Left forelimb (tissue), 1 donor: ENCODE measurements at places on chromosomes 1 and 21.

DNA sequence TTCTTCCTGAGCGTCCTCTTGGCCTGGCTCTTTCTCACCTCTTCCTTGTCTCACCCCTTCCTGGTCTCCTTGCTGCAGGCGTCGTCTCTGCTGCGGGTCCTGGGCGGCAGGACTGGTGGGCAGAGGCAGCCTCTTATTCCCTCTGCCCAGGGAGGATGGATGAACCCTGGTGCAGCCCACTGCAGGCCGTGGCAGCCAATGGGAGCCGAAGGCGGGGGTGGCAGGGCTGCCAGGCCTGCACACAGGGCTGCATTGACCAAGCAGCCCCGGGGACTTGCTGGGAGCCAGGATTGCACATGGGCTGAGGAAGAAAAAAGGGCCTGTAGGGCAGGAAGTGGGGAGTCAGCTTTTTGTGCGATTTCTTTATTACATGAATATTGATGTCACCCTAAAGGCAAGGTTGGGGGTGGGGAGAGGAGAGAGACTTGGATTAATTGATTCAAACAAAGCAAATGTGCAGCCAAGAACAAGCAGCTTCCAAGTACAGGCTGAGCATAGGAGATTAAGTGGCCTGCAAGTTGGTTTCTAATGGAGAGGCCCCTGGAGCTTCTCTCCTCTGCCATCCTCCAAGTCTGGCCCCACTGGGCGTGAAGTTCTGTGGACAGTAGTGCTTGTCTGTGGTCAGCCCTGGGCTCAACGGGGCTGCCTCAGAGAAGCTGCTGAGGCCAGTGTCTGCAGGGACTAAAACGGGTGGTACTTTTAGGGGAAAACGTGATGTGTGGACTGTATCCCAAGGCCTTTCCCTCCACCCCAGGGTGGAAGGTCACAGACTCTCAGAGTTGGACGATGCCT is at the start of gene S100B:
S100B (minus strand) TSS at position 108 of the 792 bp plus-strand sequence. CDS start 2,667 bp downstream, outside the sequence.
- no peak for DNase-seq

DNA sequence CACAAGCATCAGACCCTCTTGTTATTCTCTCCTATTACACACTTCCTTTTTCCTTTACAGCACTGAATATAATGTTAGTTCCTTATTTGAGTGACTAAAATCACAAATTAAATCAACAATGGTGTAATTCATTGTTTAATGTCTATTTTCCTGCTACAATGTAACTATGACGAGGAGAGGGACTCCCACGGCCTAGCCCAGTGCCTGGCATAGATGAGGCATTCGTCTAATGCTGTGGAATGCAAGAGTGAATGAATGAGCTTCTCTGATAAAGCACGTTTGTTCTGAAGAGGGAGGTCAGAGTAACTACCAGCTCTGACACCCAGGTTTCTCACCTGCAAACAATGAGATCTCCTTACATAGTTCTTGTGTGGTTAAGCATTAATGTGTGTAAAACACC is 479.4 kb downstream of the OMA1 start:
- DNase-seq: no peak

DNA sequence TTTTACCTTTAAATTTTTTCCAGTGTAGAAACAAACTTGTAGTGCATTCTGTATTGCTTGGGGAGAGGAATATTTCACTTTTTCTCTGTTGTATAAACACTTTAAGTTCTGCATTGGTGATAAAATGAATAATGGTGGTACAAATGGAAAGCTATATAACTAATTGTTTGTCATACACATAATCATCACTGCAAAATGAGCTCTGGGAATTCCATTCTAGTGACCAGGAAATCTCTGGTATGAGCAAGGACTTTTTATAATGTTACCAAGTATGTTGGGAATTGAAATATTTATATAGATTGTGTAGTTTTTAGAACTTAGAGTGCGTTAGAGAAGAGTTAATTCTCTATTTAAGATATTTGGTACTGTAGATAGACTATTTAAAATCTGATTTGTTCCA is 5.0 kb upstream of the FMN2 start:
- no peak for DNase-seq

- DNase-seq: no peak
These were observed 98.3 kb upstream of the MAGI3 start for GRCh38 chr1:113291777-113292602.

- no peak for DNase-seq
These were observed 189.0 kb upstream of the ZRANB2 start for GRCh38 chr1:71269818-71270217.

DNA sequence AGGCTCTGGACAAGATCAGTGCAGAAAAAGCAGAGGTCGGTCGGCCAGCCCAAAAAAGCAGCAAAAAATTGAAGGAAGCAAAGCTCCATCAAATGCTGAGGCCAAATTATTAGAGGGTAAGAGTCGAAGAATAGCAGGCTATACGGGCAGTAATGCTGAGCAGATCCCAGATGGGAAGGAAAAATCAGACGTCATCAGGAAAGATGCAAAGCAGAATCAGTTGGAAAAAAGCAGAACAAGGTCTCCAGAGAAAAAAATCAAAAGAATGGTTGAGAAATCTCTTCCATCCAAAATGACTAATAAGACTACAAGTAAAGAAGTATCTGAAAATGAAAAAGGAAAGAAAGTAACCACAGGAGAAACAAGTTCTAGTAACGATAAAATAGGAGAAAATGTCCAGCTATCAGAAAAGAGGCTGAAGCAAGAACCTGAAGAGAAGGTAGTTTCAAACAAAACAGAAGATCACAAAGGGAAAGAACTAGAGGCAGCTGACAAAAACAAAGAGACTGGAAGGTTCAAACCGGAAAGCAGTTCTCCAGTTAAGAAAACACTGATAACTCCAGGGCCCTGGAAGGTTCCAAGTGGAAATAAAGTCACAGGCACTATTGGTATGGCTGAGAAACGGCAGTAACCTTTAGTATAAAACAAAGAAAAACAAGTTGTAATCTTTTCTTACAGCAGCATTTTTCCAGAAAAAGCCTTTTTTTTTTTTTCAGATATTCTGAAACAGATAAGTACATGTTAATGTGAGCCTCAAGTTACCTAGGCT is 75.7 kb downstream of the PHTF1 start:
- no peak for DNase-seq

DNA sequence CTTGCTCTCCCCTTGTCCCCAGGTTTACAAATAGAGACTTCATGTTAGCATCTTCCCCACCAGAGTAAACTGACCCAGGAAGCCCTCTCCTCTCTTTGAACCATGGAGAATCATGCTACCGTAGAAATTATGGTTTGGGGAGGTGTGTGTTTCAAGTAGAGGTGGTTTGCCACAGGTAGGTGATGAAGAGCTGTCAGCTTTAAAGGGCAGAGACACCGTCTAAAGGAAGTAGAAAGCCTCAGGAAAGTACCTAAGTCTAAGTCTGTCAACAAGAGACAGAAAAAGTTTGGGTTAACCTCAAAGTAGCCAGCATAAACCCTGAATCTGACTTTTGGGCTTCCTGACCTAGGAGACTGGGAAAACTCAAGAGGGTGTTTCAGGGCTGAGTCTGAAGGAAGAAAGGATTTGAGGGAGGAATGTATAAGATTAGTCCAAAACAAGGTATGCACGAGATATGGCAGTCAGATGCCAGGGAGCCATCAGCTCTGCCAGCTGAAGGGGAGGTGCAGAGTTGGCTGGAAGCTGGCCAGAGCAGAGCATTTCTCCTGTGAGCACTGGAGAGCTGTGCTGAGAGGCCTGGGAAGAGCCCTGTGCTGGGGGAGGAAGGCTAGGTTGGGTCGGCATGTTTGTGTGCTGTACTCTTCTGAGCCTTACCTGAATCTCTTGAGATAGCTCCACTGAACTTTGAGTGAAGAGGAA is 14.3 kb downstream of the ADAMTSL4 start:
- no peak for DNase-seq

DNA sequence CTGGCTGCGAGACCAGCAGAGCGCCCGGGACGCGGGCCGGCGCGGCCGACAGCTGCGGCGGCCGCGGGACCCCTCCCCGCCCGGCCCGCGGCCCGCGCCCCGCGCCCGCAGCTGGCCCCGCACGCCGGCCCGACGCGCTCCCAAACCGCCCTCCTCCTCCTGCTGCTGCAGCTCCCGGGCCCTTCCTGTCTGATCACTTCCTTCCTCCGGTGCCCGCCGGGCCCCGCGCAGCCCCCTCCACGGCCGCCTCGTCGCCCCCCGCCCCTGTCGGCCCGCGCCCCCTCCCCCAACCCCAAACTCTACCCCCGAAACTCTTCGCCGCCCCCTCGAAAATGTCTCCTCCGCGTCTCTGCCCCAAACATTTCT is 594 bp downstream of the LUZP1 start:
- peak; percentile 69 for DNase-seq

DNA sequence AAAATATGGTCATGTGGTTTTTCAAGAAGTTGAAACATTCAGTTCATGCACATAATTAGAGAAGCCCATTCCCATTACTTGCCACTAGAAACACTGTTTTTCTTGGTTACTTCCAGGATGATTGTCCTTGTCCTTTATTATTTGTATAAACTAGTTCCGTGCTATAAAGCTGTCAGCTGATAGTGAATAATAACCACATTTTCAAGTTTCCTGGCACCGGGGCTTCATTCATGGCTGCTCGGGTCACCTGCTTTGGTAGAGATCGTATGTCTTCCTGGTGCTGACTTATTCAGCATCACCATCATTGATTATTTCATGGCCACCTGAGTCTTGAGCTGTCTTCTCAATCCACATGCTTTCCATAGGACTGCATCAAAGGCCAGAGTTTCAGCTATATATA is 62.9 kb upstream of the ZNF326 start:
- no peak for DNase-seq

DNA sequence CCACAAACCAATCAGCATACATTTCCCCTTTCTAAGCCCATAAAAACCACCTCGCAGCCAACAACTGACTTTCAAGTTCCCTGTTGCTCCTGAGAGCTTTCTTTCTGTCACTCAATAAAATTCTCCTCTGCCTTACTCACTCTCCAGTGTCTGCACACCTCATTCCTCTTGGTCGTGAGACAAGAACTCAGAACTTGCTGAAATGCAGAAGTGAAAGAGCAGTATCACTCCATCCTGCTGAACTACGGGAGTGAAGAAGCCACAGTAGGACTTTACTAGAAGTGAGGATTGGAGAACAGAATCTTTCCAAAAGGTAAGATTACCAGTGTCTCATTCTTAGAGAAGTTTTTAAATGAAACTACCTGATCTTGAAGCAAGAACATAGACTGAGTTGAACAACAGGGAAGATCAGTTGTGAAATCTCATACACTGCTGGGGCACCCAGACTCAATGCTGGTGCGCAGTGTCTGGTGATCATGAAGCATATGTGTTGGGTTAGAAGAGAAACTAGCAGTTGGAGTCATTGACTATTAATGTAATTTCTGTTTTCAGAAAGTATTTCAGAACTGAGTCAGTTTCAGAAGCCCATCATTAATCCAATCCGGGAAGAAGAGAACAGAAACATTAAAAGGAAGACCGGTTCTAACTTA is 726.9 kb upstream of the TMPRSS15 start:
- DNase-seq: no peak
